ENCODE measurements at places on chromosomes 4 and X. TPM values are rescaled to one million over a fixed set of nuclear protein-coding genes. Genes with fewer than 3 reads are reported as not detected.

PSAPL1 gene
- total RNA-seq: not detected

BTK gene
- 0.15 TPM for total RNA-seq

PRDM5 gene
- total RNA-seq: 21.8 TPM

CXCL8 gene
- total RNA-seq: 0.58 TPM

NEK1 gene
- total RNA-seq: 10.4 TPM

DCHS2 gene
- total RNA-seq: not detected

SYP gene
- total RNA-seq: 0.87 TPM
